ENCODE measurements at places on chromosomes 2 and 18. TPM values are rescaled to one million over a fixed set of nuclear protein-coding genes. Genes with fewer than 3 reads are reported as not detected.

DNA sequence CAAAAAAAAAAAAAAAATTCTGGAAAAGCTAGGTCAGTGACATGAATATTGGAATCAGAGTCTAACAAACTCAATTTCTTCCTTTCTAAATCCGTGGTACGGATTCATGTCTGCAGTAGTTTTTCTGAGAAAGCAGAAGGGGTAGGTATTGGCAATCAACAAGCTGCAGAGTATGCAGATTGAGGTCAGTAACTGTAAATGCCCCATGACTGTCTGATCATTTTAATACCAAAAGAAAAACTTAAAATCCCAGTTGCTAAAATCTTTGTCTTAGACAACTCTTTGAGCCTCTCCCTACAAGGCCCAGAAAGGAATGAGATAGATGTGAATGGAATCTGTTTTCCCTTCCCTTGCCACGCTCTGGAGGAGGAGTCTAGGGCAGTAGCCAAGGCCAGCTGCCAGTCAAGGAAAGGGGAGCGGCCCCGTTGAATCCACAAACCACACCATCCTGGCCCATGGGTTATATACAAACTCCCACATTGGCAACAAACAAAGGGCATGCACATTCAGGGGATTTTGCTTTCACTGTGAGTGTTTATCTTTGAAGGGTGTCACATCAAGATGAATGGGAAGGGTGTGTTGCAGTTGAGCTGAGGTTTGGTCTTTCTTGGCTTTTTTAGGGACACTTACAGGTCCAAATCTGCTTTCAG, 6.1 kb upstream of the CASP8 start:
- no peaks in the 10 kb centered on the region for H3K27me3 ChIP-seq
- DNase-seq: no peak
- peaks cover 88% of the 10 kb centered on the region for H3K4me1 ChIP-seq
- H3K36me3 ChIP-seq: peaks cover 57% of the 10 kb centered on the region

- H3K27me3 ChIP-seq: peaks cover 1% of the 10 kb centered on the region
- DNase-seq: no peak
- H3K27ac ChIP-seq: no peak overlapping the region
- no peak overlapping the region for H3K4me3 ChIP-seq
Observed at GRCh38 chr2:147649998-147650397, 194.8 kb upstream of the ACVR2A start.

DNA sequence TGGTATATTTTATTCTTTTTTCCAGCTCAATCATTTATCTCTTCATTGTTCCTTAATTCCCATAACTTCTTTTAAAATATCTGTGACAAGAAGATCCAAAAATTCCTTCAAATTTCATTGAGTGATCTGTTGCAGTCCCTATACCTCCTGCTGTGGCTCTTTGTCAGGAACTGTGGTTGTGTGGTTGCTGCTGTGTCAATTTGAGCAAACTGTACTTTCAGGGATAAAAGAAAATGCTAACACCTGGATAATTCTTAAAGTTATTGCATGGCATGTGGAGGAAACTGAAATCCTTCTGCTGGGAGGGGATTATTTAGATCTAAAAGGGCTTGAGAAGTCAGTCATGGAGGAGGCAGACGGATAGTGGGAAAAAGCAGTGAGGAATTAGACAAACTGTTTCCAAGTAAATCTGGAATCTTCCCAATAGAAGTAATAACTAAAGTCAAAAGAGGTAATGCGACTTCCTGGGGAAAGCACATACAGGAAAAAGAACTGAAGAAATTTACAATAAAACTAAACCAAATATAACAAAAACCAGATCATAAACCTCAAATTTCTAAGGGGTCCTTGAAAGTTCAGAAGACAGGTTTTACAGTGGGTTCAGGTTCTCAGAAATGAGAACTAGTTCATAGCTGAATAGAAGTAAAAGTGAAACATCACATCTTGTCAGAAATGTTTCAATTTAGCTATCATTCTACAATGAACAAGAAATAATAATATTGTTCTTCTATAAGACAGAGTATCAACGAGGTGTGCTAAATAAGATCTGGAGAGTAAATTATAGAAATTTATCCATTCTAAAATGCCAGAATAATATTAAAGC, 33.5 kb upstream of the CD226 start:
- no peak for DNase-seq
- peaks cover 45% of the 10 kb centered on the region for H3K36me3 ChIP-seq
- peak overlapping the region; percentile 3 for H3K27ac ChIP-seq
- no peak overlapping the region for H3K4me3 ChIP-seq
- no peaks in the 10 kb centered on the region for H3K27me3 ChIP-seq

- peaks cover 49% of the 10 kb centered on the region for H3K36me3 ChIP-seq
- peaks cover 18% of the 10 kb centered on the region for H3K4me1 ChIP-seq
- no peak for DNase-seq
- H3K4me3 ChIP-seq: no peak overlapping the region
- H3K27ac ChIP-seq: no peak overlapping the region
Observed at GRCh38 chr2:200575957-200576356, 9.9 kb upstream of the AOX1 start.

- H3K36me3 ChIP-seq: peaks cover 14% of the 10 kb centered on the region
- no peak for DNase-seq
- no peaks in the 10 kb centered on the region for H3K27me3 ChIP-seq
- H3K4me1 ChIP-seq: no peaks in the 10 kb centered on the region
- no peak overlapping the region for H3K27ac ChIP-seq
- no peak overlapping the region for H3K4me3 ChIP-seq
Observed at GRCh38 chr2:42613281-42614064, 45.0 kb downstream of the MTA3 start.

DNA sequence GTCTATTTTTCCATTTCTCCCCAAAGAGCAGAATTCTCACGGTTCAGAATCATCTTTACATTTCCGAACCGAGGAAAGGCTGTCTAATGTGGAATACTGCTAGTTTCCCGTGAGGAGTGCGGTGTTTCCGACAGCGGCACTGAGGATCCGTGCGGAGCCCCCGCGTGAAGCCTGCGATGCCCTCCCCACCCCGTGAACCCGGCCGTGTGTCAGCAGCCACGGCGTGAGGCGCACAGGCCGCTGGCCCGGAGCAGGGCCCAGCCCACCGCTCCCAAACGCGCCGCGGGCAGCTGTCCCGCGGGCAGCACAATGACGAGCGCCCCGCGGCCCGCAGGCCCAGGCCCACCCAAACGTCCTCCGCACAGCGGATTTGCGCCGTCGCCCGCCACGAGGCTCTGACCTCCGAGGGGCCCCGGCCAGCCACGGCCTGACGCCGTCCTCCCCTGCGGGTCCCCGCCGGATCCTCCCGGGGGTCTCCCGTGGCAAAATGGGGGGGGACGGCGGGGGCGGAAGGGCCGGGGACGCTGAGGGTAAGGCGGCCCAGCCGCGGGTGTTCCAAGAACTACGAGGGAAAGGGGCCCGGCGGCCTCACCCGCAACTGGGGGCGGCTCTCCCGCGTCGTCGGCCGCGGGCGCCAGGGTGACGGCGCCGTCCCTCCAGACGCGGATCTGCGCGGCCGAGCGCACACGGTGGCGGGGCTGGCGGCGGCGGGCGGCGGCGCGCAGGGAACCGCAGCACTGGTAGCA, 796 bp downstream of the SPIRE1 start:
- no peak for DNase-seq
- H3K27ac ChIP-seq: no peak overlapping the region
- H3K4me3 ChIP-seq: peak overlapping the region; percentile 78
- H3K27me3 ChIP-seq: peaks cover 15% of the 10 kb centered on the region

The IHH gene
- total RNA-seq: not detected

Measured in activated CD4-positive, alpha-beta memory T cell treated with anti-CD3 and anti-CD28 coated beads, Interleukin-2, amount 10 ng/mL, durations not matched to agents 7 days and 5 days (primary cell).